Adipocyte (in vitro differentiated cells): ENCODE measurements at places on chromosomes 4 and X.

- peak; percentile 90 for DNase-seq
Measured at GRCh38 chr4:7987148-7987989, 47.7 kb upstream of the AFAP1 start.

- DNase-seq = no peak
Measured at GRCh38 chrX:9390121-9390520, 74.7 kb upstream of the TBL1X start.

DNA sequence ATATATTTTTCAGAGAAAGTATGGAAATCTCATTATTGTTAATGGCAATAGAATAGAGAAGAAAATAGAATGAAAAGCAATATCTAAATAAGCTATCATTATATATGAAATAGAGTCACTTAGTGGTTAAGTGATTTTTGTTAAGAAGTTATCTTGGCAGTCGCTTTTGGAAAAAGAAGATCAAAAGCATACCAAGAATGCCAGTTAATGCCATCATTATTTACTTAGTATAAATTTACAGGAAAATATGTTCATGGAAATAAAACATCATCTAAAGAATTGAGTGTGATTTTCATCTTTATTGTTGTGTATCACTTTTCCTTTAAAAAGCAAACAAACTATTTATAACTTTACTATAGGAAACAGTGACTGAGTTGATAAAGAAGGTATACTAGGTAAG is 85.3 kb upstream of the GPR101 start:
- no peak for DNase-seq

- no peak for DNase-seq
Measured at GRCh38 chr4:94536049-94536448, 84.3 kb downstream of the PDLIM5 start.

DNA sequence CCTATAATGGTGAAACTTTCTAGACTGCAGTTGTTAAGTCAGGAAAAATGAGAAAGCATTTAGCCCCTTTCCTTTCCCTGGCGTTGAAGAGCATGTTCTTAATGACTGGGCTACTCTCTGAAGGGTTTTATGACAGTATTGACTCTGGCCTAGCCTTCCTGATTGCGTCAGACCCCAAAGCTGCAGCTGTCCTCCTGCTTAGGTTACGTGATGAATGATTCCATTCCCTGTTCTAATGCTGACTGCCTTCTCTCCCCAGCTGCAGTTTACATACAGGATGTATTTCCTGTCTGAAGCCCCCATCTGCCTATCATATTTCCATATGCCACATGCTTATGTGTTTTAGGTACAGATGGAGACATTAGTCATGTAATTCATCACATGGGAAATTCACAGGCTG is 105.8 kb upstream of the EGFL6 start:
- DNase-seq = peak; percentile 76

GRCh38 chr4:77185686-77186085 is 28.7 kb downstream of the CCNG2 start:
- no peak for DNase-seq

DNA sequence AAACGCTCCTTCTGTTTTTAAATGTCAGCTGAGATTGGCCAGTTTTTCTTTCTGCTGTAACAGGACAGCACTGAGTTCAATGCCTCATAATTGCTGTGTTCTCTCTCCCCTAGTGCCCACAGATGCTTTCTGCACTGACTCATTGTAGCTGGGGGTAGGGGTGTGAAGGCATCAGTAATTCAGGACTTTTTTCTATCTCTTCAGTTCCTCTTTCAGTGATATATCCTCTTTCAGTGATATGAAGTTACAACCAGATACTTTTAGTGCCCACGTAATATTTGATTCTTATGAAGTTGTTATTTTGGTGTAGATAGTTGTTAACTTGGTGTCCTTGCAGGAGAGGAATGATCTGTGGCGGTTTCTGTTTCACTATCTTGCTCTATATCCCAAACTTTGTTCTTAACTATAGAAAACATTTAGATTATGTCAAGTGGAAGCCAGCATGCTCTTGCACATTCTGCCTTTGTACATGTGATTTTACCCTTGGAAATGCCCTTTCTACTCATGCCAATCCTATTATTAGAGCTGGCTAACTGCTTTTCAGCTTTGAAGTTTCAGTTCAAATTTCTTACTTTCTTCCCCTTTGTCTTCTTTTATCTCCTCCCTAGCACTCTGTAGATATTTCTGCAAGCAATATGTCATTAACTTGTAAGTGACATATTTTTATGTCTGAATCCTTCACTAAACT is 1258.4 kb downstream of the FAM133A start:
- DNase-seq = no peak

- DNase-seq = no peak
Measured at GRCh38 chrX:83508006-83508405, at the start of gene POU3F4. POU3F4 (plus strand) TSS chrX:83508290; CDS start chrX:83508325, 35 bp downstream.

DNA sequence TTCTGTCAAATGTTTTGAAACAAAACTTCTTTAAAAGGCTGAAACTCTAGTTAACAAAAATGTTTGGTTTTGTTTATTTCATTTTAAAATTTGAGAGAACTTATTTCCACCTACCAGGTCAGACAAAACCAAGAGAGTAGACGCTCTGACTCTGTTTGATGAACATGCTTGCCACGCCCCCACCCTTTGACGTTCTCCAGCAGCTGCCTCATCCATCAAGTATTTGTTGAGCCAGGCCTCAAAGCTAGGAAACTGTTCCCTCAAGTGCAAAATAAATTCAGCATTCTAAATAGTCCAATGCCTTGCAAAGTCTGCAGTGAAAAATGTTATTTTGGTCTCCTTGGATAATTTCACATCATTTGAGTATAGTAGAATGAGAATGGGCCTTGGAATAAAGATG is 121.6 kb downstream of the GUCY2F start:
- peak; percentile 63 for DNase-seq

DNA sequence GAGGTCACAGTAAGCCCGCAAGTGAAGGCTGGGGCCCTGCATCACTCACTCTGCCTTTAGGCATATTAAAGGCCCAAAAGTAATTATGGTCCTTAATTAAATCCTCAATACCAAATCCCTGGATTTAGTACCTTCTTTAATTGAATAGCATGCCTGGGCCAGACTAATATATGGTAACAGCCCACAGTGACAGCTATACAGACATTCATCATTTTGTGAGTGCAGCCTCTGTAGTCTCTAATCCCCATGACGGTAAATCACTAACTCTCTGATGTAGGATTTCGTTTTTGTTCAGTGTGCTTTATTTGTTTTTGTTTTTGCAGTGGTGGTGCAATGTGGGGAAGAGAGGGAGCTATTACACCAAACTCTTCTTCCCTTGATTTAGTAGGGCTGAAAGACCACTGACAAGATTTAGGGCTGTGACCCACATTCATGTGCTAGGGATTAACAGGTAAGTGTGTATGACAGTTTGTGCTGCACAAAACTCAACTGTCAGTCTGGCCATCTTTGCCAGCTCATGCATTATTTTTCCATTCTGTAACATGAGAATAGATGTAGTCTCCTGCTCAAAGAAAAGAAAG is 60.6 kb upstream of the SLC39A8 start:
- peak; percentile 27 for DNase-seq

DNA sequence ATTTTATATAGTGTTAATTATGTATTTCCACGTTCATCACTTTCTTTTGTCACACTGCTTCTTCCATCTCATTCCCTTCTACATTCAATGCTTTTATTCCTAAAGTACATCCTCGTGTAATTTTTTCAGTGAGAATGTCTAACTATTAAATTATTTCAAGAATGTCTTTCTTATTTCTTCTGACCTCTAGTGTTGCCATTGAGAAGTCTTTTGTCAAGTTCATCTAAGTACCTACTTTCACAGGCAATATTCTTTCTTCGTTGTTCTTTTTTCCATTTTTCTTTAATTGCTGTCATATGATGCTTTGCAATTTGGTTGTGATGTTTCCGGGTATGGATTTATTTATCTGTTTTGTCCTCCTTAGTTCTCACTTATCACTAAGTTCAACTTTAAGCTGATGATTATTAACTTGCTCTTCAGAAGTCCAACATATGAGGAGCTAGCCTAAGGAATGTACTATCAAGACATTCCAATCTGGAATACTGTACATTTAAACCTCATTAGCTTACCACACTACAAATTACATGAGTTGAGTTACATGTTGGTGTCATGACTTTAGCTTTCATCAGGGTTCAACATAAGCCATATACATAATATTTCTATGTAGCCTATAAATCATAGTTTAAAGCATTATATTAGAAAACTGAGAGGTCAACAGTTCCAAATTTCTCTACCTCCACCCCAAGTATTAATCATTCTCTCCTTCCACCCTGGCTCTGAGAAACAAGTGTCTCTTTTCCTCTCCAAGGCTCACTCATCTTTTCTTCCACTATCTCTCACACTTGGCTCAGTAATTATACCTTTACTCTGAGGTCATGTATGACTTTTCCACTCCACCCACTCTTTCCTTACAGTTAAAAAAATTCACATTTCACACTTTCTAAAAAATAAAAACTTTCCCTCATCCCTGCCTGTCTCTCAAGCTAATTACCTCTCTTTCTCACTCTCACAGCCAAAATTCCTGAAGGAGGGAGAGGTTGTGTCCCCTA is 81.5 kb downstream of the COX18 start:
- peak; percentile 38 for DNase-seq

DNA sequence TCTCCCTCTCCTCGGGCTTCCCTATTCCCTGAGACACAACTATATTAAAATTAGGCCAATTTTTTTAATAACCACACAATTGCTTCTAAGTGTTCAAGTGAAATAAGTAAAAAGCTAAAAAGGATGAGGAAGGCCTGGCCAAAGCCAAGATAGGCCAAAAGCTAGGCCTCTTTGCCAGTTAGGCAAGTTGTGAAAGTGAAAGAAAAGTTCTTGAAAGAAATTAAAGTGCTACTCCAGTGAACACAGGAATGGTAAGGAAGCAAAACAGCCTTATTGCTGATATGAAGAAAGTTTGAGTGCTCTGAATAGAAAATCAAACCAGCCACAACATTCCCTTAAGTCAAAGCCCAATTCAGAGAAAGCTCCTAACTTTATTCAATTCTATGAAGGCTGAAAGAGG is 114.2 kb upstream of the FAT4 start:
- DNase-seq = peak; percentile 8

DNA sequence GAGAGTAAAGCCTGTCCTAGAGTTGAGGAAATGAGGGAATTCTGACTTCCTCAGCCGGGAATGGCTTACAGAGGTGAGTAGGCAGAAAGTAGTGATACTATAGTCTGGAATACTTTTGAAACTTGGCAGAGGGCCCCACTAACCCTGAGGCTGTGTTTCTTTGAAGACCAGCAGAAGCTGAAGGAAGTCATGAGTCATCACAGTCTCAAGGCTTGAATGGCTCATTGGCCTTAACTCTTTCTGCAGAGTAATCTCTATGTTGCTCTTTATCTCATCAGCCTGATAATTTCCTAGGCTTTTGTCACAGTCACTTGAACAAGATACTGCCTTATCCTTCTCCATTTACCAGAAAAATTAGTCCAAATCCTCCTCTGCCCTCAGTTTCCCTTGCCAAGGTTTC is 80.8 kb downstream of the ANKRD50 start:
- DNase-seq = peak; percentile 96

GRCh38 chr4:137043184-137043583 is 489.1 kb downstream of the PCDH18 start:
- no peak for DNase-seq

- DNase-seq = peak; percentile 45
Measured at GRCh38 chr4:114598191-114599121, at the start of gene UGT8. UGT8 (plus strand) TSS chr4:114598807; CDS start chr4:114622881, 24,074 bp downstream.

GRCh38 chr4:128907981-128908380 is 98.5 kb downstream of the JADE1 start:
- DNase-seq = no peak

DNA sequence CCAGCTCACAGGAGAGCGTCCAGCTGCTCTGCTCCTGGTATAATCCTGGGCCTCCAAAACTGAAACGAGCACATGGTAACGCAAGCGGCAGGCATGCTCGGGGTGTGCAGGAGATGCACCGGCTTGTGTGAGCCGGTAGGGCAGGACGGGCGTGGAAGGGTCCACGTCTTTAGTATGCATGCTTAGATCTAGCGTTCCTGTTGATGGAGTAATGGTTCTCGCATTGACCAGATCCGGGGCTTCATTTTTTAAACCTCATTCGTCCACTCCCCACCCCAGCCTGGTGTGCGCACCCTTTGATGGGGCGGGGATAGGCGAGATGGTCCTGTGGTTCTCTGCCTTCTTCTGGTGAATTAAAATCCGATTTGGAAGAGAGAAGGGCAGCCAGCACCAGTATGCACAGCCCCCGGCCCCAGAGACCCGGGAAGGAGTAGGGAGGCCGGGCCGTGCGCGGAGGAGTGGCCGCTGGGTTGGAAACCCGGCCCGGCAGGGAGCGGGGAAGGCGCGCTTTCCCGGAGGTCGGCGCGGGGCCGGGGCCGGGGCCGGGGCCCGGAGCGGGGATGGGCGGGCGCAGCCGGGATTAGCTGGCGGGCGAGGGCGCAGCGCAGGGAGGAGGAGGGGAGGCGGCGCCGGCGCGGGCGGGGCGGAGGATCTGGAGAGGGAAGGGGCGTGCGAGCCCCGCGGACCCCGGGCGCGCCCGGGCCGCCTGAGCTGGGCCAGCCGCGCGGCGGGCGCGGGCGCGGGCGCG is 39.9 kb downstream of the FAM149A start:
- peak; percentile 83 for DNase-seq

DNA sequence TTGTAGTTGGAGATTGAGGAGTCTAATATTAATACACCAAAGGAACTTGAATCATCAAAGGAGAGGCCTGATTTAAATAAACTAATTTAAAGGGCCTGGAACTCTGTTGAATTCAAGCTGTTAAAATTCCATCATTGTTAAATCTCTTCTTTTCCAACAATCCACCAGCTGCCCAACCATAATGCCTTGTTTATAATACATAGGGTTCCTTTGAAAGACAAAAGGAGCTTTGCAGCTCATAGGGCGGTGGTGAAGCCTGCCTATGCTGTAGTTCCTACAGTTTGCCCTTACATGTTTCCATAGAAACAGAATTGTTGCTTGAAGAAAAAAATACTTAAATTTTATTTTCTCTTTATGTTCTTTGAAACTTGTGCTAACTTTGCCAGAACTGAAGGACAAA is 102.8 kb downstream of the GLUD2 start:
- DNase-seq = no peak

DNA sequence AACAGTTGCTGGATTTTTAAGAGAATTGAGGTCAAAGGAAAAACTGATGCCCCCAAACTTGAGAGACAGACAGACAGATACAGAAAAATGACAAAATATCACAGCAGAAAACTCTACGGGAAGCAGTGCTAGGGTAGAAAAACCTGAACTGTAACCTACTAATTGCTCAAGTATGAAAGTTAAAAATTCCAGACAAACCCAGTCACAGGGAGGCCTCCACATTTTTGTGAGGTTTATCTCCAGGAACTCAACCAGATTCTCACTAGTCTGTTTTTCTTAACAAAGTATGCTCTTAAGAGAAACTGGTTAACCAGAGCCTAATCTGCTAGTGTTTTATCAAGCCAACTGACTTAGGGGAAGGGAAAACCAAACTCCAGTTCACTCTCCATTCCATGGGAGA is 19.9 kb upstream of the PPP3CA start:
- DNase-seq = peak; percentile 74
